ENCODE measurements at places on chromosomes 3 and 15.
A peak's percentile ranks its signal among the peaks of the same experiment; 100 is the strongest.

DNA sequence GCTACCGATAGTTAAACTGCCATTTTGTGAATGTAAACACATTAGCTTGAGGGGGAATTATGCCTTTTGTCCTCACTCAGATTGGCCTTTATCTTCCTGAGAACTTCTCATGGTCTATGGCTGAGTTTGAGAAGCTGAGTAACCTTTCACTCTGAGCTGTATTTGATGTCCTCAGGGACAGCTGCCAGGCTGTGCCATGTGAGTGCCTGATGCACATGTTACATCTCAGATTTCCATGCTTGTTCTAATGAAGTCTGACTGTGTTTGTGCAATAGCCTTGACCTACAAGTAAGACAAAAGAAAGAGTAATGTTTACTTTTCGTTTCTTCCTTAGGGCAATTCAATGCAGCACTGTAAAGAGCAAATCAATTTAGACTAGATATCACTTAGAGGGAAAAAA is 44.1 kb upstream of the ARL6 start:
- DNase-seq, result no peak

DNA sequence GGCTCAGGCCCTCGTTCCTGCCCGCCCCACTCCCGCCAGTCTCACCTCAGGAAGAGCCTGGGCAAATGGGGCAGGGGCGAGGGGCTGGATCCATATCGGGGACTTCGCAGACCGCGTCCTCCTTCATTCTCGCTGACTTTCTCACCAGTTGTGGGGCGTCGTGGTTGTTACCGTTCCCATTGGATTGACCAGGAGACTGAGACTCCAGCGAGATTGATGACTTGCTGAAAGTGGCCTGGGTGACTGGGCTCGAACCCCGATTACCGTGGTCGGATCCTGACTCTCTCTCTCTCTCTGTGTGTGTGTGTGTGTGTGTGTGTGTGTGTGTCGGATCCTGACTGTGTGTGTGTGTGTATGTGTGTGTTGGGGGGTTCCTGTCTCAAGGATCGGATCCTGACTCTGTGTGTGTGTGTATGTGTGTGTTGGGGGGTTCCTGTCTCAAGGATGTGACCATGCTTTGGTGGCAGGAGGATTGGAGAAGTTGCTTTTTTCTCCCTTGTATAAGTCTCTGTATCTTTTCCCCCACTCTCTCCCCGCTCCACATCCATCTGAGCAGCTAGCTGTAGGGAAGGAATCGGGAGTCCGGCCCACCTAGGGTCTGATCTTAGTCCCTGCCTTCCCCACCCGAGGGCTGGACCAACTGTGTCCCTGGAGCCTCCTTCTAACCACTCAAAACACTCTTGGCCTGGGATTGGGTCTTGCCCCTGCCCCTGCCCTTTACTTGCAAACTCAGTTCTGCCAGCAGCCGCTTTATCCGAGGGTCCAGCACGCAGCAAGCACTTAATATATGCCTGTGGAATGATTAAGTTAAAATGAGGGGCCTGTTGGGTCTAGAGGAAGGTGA is 603 bp downstream of the PLEKHO2 start:
- DNase-seq, result peak; percentile 62

DNA sequence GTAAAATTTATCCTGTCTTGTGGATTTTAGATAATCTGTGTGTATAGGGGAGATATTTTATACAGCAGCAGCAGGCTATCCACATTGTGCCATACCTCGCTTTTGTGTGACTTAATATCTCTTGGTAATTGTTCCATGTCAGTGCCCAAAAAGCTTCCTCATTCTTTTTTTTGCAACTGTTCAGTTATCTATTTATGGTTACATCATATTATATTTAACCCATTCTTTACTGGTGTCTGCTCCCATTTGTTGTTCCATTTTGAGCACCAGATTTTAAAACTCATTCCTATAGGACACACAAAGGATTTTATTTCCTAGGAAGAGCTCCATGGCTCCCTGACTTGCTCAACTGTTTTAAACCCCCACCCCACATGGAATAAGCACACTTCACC is 86.3 kb upstream of the RASGRP1 start:
- DNase-seq, result no peak

- no peak for DNase-seq
Measured at GRCh38 chr3:124149771-124150170, 157.8 kb upstream of the ROPN1 start.

- no peak for DNase-seq
Measured at GRCh38 chr3:81952141-81952540, 190.7 kb upstream of the GBE1 start.

- no peak for DNase-seq
Measured at GRCh38 chr3:56054844-56055243, 413.4 kb downstream of the ERC2 start.
